Left lobe of liver (tissue), 2 donors: ENCODE measurements at places on chromosomes 3 and 15. TPM values are rescaled to one million over a fixed set of nuclear protein-coding genes. Genes with fewer than 3 reads are reported as not detected.

GRCh38 chr3:42805141-42805821 lies 991 bp upstream of the HIGD1A start:
- DNase-seq: peak; percentile 82

DNA sequence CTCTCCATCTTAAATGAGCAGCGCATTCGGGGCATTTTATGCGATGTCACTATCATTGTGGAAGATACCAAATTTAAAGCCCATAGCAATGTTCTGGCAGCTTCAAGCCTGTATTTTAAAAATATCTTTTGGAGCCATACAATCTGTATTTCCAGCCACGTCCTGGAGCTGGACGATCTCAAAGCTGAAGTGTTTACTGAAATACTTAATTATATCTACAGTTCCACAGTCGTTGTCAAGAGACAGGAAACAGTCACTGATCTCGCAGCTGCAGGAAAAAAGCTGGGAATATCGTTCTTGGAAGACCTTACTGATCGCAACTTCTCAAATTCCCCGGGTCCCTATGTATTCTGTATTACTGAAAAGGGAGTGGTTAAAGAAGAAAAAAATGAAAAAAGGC lies 44.4 kb upstream of the RASA2 start:
- no peak for DNase-seq

- no peak for DNase-seq
Measured at GRCh38 chr15:67039384-67040075, 25.9 kb upstream of the SMAD3 start.

DNA sequence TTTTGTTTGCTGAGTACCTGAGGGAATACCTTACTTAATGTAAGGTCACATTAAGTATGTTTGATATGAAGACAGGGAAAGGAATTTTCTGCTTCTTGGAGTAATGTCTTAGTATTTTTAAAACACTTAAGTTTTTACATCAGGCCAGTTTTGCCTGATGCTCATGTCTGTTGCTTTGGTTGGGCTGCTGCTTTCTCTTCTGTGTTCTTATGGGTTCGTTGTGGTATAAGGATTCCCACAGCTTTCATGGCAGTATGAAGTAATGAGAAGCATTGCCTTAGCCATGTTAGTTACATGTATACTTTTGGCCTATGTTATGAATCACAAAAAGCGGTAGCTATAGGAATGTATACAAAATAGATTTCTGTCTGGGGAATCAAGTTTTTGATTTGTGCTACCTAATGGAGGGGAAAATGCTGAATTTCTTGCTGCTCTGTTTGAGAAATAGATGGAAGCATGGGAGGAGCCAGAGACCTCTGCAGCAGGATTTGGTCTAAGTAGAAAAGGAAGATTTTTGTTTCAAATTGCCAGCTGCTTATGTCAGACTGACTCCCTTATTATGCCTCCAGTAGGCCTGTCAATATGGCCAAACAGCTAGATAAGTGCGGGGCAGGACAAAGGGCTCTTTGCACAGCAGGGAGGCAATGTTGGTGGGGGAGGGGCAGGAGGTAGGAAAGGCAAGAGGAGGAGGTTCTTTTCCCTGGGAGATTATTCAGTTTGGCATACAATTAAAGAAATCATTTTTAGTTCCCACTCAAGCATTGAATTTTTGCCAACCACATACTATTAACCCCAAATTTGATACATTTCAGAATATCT lies 5.2 kb downstream of the SETD5 start:
- DNase-seq: peak; percentile 72

DNA sequence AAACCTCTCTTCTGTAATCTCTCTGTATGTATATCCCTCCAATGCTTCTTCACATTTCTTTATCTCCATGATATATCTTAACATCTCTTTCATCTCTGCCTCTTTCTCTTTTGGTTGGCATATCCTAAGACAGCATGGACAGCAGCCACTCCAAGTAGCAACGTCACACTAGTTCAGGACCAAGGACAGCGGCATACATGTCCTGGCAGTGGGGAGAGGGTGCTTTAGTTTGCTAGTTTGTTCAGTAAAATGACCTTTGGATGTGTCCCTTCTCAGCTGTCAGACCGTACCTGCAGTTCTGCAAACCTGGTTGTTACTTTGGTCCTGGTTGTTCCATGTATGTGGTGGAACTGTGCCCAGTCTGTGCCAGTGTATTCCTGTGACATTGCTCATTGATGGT lies 225.6 kb upstream of the ROPN1 start:
- peak; percentile 72 for DNase-seq

DNA sequence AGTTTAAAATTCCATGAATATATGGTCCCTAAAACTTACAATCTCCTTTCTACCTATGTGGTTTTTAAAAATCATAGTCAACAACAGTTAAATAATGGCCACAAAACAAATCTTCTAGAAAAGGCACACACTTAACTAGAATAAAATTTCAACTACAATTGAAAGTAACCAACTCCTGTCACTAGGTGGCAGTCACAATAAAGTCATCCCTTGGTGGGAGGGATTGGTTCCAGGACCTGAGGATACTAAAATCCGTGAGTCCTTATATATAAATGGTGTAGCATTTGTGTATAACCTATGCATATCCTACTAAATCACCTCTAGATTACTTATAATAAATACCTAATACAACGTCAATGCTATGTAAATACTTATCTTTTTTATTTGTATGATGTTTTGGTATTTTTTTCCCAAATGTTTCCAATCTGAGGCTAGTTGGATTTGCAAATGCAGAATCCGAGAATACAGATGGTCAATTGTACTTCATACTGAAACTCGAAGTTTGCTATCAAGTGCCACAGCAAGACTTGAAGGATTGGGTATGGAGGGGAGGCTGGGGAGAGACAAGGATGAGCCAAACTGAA lies 172.6 kb downstream of the FMN1 start:
- DNase-seq: no peak

DNA sequence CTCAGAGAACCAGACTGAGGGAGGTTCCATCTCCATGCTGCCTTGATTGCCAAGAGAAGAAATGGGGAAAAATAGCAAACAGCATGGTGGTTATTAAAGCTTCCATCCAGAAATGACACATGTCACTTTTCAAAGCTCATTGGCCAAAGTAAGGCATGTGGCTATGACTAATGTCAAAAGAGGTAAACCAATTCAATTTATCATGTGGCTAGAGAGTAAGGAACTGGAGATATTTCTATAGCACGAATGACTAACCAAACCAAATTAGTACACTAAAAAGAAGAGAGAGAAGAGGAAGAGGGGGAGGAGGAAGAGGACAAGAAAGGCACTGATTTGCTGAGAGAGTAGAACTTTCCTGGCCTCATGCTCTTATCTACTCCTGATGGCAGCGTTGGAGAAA lies 115.2 kb upstream of the SLC6A11 start:
- no peak for DNase-seq

- peak; percentile 88 for DNase-seq
Measured at GRCh38 chr3:113948015-113948917, 453 bp downstream of the ZDHHC23 start.

DNA sequence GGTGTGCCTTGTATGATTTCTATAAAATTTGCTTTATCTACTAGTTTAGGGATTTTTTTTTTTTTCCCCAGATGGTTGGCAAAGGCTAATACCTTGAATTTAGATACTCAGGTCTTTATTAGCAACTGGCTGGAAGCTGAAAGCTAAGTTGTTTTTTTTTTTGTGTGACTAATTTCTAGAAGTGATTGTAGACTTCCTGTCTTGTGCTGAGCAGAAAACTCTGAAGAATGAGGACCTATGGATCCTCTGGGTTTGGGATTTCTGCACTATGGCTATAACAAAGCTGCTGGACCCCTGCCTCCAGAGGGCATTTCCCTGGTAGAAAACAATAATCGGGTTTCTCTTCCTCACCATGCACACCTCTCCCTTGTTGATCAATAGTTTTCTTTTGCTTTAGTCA lies 10.0 kb downstream of the ARIH2 start:
- DNase-seq: no peak

DNA sequence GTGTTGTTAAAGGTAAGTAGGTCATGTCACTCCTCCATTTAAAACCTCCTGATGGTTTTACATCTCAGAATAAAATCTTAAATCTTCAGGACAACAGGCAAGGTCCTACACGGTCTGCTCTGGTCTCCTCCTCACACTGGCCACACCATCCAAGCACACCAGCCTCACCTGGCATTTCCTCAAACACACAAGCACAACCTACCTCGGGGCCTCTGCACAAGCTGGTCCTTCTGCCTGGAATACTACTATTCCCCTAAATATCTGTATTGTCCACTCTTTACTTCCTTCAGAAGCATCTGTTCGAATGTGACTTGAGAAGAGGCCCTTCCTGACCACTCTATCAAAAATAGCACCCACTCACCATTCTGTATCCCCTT lies 1.8 kb downstream of the GORASP1 start:
- DNase-seq: no peak

DNA sequence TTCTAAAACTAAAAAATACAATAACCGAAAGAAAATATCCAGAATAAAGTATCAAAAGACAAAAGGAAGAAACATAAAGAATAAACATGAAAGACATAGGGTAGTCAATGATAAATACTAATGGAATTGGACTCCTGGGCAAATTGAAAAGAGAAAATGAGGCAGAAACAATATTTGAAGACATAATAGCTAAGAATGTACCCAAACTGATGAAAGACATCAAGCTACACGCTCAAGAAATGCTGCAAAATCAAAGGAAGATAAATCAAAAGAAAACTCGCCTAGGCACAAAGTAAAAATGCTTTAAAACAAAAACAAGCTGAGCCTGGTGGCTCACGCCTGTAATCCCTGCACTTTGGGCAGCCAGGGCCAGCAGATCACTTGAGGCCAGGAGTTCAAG lies 34.9 kb downstream of the CEP70 start:
- DNase-seq: no peak

- DNase-seq: no peak
Measured at GRCh38 chr3:177361081-177361938, 164.0 kb upstream of the TBL1XR1 start.

DNA sequence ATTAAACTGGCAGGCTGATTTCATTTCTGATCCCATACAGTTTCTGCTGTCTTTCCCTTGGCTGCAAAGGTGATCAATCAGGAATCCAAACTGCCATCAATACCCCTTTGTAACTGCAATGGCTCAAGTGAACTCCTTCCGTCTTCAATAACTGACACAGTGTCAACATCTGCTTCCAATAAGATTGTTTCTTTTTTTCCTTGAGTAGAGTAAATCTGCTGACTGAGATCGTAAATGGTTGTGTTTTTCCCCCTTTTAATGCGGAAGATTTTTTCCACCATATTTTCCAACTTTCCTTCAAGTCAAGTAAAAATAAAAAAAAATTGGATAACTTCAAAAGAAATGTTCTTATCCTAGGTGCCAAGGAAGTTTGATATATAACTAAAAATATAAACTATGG lies 48.7 kb downstream of the VGLL3 start:
- no peak for DNase-seq

- DNase-seq: no peak
Measured at GRCh38 chr15:46137443-46137842, 502.6 kb downstream of the SQOR start.

DNA sequence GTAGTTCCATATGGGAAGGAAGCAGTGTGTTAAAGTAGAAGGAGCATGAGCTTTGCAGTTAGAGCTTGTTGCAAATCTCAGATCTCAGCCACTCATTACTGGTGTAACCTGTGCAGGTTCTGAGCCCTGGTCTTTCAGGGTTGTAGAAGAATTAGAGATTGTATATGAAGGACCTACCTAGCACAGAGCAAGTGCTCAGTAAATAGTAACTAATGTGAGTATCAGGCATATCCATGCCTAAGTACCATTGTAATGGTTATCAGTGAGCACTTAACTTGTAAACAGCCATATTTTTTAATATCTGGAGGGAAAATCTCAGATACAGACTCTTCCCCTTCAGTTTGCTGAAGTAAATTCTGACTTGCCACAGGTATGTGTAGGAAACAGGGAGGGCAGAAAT lies 59.3 kb downstream of the MAP6D1 start:
- DNase-seq: no peak

DNA sequence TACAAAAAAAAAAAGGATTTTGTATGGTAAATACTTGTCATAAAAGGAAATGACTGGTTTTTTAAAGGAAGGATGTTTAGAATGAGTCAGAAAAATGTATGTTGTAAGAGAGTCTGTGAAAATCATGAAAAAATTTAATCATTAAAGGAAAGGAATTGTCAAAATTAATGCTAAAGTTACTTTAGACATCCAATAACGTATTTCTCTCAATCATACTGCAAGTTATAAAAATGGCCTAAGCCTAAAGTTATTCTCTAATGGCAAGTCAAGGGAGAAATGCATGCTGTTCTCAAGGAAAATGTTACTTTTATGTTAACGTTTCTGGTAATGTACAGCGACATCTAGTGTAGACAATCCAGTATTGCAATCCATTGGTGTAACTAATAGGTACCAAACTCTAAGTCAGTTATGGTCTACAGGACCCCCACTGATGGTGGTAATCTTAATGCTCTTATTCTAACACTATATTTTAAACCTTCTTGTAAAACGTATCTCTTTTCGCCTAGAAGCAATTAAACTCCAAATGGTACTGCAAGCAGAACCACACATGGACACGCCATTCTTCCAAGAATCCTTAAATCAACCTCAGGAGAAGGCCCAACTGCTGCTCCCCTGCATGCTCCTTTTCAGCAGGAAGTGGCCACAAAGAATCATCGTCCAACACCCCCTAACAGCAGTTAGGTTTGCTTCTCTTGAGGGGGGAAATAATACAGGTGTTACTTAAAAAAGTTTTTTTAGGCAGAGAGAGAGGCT lies 35.2 kb downstream of the NCEH1 start:
- DNase-seq: no peak

GRCh38 chr3:187932530-187932929 lies 187.3 kb upstream of the BCL6 start:
- DNase-seq: no peak

DNA sequence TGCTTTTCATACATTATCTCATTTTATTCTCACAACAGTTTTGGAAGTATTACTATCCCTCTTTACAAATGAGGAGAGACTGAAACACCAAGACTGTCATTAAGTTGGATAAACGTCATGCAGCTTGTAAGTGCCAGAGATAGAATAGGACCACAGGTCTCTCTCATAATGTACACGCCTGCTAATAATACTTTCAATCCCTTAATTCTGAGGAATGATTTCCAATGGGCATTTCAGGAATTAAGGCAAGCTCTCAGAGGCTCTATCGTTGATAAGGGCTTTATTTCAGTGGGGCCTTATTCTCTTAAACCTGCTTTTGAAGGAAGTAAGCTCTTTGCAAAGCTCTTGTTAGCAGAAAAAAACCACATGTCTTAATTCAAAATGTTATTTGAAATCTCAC lies 229.1 kb downstream of the NFKBIZ start:
- DNase-seq: no peak

- no peak for DNase-seq
Measured at GRCh38 chr15:91468871-91469580, 369.0 kb downstream of the SV2B start.

The PLSCR4 gene
- 27.6 TPM for total RNA-seq

The LRTM1 gene
- not detected for total RNA-seq

The GOLGA6L7 gene
- not detected for total RNA-seq

The PTPRG gene
- total RNA-seq: 15.6 TPM

The CNTN3 gene
- total RNA-seq: 5.7 TPM

The TMEM207 gene
- not detected for total RNA-seq

The SNRPA1 gene
- 22.2 TPM for total RNA-seq
